NCI-H2029 treated with DMSO at 0.1 percent for 48 hours (cell line): ENCODE measurements at places on chromosomes 2 and 18.

GRCh38 chr18:76451396-76452331 lies 43.4 kb downstream of the ZNF516 start:
- DNase-seq, result peak; percentile 20

DNA sequence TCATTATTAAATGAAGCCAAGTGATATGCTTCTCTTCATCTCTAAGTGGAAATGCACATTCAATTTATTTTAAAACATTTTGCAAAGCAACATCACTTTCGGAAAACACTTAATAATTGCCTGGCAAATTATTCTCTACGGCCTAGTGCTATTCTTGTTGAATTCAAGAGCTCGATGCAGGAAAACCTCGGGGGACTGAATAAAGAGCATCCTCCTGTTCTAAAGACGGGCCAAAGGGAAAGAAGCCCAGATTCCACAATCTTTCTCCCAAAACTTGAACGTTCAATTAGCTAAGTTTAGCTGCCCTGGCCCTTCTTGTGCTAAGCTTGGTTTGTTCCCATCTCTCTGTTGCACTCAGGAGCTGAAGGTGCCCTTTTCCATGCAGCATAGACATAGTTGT lies 23.2 kb upstream of the SEH1L start:
- DNase-seq, result no peak

- DNase-seq, result no peak
These were observed 105.2 kb downstream of the CCDC85A start for GRCh38 chr2:56288838-56289580.

DNA sequence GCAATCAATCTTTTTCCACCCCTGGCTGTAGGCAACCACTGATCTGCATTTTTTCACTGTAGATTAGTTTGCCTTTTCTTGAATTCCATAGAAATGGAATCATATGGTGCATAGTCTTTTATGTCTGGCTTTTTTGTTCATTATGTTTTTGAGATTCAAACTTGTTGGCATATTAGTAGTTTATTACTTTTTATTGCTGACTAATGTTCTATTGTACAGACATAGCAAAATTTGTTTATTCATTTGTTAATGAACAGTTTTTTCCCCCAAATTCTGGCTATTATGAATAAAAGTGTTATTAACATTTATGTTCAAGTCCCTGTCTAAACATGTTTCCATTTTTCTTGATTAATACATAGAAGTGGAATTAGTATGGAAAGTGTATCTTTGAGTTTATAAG lies 21.4 kb upstream of the WDSUB1 start:
- DNase-seq, result no peak

DNA sequence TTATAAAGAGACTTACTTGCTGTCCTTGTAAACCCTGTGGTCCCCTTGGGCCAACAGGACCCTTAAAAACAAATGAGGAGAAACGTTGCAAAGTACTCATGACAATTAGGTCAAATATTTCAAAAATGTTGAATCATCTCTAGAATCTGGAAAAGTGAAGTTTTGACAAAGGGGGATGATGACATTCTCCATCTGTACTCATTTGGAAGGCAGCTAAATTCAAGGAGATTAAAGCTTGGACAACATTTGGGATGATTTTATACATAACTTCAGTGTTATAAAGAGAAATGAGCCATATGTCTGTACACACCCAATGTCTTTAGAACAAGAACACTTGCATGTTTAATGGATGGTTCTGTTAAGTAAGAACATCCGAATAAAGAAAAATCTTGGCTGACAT lies 92.9 kb downstream of the COL5A2 start:
- DNase-seq, result no peak

DNA sequence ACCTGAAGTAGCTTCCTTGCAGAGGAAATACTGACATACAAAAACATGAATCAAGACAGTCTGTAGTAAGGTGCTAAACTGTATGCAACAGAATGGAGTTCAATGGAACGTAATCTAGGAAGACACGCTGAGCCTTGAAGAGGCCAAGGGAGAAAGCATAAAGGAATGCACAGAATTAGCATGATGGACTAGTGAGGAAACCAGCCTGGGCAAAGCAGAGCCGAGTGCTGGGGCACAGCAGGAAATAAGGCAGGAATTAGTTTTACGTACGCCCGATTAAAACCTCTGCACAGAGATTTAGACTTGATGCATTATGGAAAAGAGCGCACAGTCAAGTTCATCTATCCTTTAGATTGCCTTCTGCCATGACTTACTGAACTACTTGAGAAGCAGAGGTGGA lies 200.3 kb downstream of the DLGAP1 start:
- DNase-seq, result no peak

DNA sequence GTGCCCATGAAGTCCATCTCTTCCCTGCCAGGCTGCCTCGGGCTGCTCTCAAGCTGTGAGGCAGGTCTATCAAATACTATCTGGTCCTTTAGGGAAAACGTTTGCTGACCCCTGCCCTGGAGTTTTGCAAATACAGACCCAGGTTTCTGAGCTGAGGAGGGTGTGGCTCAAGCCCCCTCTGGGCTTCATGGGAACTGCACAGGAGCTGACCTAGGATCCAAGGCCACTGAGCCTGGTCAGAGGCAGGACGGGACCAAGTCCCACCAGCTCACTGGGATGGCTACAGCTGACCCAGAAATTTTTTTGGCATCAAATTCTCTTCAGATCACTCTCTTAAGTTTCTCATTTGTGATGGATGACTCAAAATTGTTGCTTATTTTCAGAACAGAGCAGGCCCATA lies 14.1 kb downstream of the ZNF516 start:
- no peak for DNase-seq

DNA sequence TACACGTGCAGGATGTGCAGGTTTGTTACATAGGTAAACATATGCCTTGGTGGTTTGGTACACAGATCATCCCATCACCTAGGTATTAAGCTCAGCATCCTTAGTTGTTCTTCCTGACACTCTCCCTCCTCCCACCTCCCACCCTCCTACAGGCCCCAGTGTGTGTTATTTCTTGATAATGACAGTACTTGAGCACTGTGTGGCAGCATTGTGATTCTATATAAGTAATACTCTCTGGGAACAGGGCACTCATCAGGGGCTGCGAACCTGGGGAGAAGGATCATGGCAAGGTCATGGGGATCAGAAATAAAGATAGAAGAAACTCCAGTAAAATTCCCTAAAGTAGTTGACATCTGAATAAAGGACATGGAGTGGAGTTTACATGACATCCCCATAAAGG lies 1256.2 kb upstream of the CRIM1 start:
- DNase-seq, result no peak

GRCh38 chr2:177984749-177985148 lies 87.8 kb downstream of the PDE11A start:
- peak; percentile 65 for DNase-seq

- DNase-seq, result no peak
These were observed 264.5 kb downstream of the EIPR1 start for GRCh38 chr2:3113122-3113521.
